T-helper 9 cell (primary cell): ENCODE measurements at places on chromosomes 16 and 17.

DNA sequence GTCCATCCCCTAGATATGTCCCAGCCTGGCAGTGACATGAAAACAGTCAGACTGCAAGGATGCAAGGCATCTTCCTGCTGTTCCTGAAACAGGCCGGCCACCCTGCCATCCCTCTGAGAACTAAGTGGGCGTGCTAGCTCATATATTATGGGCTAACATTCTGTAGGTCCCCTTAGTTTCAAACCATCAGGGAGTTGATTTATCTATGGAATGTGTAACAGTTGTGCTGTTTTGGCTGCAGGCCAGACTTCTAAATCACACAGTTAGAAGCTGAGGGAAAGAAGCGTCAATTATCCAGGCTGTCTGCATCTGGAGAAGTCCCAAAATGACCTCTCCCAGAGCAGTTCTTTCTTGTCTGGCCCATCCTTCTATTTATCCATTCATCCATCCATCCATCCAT, 102.7 kb upstream of the DNAH9 start:
- DNase-seq = no peak

- DNase-seq = no peak
Measured at GRCh38 chr16:53832896-53833544, 129.1 kb downstream of the FTO start.

- no peak for DNase-seq
Measured at GRCh38 chr17:80395402-80396151, 19.4 kb upstream of the ENDOV start.

- no peak for DNase-seq
Measured at GRCh38 chr16:4780235-4780634, 7.9 kb downstream of the SEPTIN12 start.

- DNase-seq = no peak
Measured at GRCh38 chr17:2695961-2696760, 15.4 kb downstream of the CLUH start.

DNA sequence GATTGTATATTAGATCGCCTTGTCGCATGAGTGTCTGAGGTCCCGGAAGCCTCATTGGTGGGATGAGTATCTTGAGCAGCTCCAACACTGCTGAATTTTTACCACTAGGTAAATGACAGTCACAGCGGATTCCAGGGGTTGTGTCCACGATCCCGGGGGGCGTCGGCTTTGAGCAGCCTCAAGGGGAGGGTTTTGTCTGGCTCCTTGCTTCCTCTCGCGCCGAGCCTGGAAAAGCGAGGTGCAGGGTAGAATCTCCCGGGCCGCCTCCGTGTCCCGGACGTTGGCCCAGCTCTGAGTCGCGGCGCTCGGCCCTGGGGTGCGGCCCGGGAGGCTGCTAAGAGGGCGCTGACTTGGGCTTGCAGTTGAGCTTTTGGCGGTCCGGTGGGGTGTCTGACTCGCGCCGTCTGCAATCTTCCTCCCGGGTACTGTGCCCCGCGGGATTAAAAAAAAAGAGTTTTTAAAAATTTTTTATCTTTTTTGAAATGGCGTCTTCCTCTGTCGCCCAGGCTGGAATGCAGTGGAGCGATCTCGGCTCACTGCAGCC, 4.5 kb downstream of the OR1F1 start:
- no peak for DNase-seq

- DNase-seq = no peak
Measured at GRCh38 chr16:62272035-62272434, 235.8 kb upstream of the CDH8 start.
